ENCODE measurements at places on chromosomes 1 and 21.

- DNase-seq, result no peak
Observed at GRCh38 chr1:5526385-5526750, 465.9 kb downstream of the NPHP4 start.

- DNase-seq, result peak; percentile 56
Observed at GRCh38 chr1:24199291-24199900, 12.3 kb upstream of the IFNLR1 start.

GRCh38 chr21:17859661-17860060, 40.5 kb upstream of the C21orf91 start:
- DNase-seq, result no peak

GRCh38 chr1:246506367-246506673, 759 bp downstream of the SMYD3 start:
- DNase-seq, result no peak

GRCh38 chr1:227758366-227758765, 23.1 kb downstream of the SNAP47 start:
- DNase-seq, result no peak

DNA sequence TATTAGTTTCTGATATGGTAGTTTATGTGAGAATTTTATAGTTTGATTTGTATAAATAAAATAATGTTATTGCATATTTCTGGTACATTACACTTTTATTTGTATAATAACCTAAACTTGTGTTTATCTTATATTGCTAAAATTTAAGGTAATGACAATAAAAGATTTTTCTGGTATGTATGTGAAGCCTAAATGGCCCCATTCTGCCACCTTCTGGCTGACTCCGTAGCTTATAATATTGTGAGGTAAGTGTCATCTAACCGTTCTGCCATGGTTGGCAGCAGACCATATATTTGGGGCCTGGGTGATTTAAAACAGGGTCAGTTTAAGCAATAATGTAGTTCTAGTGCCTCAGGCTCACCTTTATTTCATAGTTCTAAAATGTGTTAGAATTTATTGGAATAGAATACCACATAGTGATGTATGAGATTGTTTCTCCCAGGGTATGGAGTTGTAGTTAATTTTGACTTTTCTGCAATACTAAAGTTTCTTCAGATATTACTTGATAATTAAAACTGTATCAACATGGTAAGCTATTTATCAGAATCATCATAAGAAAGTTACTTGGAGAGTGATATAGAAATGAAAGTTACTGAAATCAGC, 21.2 kb upstream of the PRKACB start:
- peak; percentile 7 for DNase-seq

- DNase-seq, result no peak
Observed at GRCh38 chr1:83015163-83015562, 983.8 kb downstream of the TTLL7 start.

- no peak for DNase-seq
Observed at GRCh38 chr1:182786223-182786994, 3.2 kb upstream of the NPL start.

GRCh38 chr1:248857749-248858095, 1.2 kb downstream of the ZNF692 start:
- no peak for DNase-seq

GRCh38 chr1:28279721-28280120, 20.4 kb downstream of the SESN2 start:
- no peak for DNase-seq

GRCh38 chr1:17852383-17852782, 97.2 kb downstream of the ACTL8 start:
- DNase-seq, result no peak

- no peak for DNase-seq
Observed at GRCh38 chr21:33257094-33257803, 8.9 kb upstream of the IL10RB start.

GRCh38 chr1:163054181-163054591, 15.0 kb upstream of the RGS4 start:
- no peak for DNase-seq

- no peak for DNase-seq
Observed at GRCh38 chr1:7281821-7282220, 489.3 kb upstream of the VAMP3 start.

- DNase-seq, result no peak
Observed at GRCh38 chr1:27876341-27877114, 4.2 kb downstream of the THEMIS2 start.

DNA sequence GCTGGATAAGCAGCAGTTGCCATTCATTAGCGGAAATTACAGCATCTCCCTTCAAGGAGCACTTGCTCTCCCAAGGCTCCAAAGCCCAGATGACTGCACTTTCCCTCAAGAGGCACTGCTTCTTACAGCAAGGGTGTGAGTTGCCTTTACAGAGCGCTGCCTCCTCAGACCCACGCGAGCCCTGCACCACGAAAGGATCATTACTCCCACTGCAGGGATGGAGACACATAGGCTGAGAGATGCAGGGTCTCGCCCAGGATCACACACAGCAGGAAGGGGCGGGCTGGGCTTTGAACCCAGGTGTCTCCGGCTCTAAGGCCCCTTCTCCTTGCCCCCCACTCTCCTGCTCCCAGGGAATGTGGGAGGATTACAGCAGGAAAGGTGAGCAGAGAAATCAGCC, 405.5 kb downstream of the MATN1 start:
- no peak for DNase-seq

GRCh38 chr1:232045139-232045994, 418.8 kb downstream of the DISC1 start:
- DNase-seq, result no peak

DNA sequence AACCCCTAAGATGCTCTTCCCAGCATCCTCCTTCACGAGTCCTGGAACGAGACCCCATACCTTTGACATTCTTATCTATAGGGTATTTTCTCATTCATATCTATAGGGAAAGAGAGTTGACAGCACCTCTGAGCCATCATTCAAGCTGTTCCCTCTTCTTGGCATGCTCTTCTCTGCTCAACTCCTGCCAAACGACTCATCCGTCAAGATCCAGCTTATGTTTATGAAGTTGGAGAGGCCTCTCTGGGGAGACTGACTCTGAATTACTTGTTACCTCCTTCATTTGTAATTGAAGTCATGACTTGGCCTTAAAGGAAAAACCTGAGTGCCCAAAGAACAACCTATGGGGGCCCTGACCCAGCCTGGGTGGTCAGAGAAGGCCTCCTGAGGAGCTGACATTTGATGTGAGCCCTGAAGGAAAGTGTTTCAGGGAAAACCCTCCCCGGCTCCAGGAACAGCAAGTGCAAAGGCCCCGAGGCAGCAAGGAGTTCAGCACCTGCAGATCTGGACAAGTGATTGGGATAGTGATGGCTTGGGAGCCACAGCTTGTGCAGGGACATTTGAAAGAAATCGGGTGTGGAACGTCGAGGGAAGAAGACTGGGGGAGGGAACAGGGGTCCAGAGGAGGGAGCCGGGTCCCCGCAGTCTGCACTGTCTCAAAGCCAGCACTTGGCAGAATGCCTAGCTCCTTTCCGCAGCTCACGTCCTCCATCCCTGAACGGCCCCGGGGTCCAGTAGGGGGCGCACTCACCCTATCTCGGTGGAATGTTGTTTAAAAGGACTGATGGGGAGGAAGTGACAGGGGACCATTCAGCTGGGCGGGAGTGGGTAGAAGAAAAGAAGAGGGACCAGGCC, 14.0 kb upstream of the CDA start:
- peak; percentile 26 for DNase-seq

DNA sequence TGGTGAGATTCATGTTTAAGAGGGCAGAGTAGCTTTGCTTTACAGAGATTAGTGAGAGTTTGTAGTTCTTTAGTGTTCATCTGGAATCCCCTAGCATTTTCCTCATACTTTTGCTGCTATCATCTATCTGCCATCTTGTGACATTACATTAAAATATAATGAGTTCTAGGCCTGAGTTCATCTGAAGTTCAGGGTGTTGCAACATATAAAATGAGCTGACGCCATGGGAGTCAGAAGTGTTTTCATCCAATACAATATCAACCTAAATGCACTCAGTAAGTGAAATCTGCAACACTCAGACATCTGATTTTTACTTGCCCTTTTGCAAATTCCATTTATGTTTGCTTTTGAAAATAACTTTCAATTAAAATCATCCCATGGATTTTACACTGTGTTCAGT, 153.8 kb downstream of the NTNG1 start:
- DNase-seq, result no peak

GRCh38 chr1:167209044-167209443, 11.6 kb upstream of the POU2F1 start:
- no peak for DNase-seq

GRCh38 chr1:10415211-10415930, 14.9 kb upstream of the CENPS start:
- DNase-seq, result no peak

DNA sequence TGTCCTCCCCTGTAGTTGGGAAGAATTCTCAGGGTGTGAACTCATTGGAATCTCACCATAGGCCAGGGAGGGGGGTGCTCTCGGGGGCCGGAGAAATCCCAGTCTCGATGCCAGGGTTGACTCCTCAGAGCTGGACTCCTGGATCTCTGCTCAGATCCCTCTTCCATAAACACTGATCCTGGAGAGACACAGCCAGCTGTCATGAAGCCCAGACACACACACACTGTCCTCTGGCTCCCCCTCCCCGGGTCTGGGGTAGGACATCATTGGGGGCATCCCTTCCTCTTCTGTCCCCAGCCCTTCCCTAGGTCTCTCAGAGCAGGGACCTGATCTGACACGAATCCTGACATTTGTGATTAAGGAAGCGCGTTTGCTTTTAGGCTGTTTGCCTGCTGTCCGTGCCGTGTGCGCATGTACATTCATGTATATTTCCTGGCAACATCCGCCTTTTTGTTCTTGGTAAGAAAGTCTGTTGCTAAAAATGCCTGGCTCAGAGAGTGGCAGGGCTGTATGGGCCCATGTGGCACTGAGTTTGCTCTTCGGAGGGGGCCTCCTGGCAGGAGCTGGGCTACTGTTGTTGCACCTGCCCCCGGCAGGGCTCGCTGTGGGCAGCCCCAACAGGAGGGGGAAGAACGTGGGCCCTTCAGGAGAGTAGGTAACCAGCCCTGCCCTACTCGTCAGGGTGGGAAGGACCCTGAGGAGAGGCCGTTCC, 45.4 kb upstream of the SELENON start:
- DNase-seq, result no peak

- DNase-seq, result no peak
Observed at GRCh38 chr1:229896306-229896705, 170.7 kb upstream of the GALNT2 start.

- no peak for DNase-seq
Observed at GRCh38 chr1:216535059-216535458, 111.8 kb upstream of the USH2A start.

DNA sequence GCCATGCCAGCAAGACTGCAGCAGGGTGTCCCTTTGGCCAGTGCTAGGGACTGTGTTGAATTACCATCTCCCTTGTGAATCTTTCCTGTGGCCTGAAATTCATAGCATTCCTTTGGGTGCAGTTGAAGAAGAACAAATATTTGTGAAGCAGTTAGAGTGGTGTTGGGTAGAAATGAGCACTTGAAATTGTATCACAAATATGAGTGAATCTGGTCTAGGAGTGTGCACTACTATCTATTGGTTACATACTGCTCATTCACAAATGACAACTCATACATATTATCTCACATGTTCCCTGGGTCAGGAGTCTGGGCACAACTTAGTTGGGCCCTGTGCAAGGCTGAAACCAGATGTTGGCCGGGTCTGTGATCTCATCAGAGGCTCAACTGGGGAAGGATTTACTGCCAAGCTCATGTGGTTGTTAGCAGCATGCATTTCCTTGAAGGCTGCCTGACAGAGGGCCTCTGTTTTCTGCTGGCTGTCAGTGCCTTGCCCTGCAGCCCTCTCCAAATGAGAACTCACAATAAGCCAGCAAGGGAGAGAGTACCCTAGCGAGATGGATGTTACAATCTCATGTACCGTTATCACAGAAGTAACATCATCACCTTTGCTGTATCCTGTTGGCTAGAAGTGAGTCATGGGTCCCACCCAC, 23.8 kb downstream of the AJAP1 start:
- no peak for DNase-seq

GRCh38 chr1:244273262-244273844, 178.4 kb downstream of the ADSS2 start:
- no peak for DNase-seq

DNA sequence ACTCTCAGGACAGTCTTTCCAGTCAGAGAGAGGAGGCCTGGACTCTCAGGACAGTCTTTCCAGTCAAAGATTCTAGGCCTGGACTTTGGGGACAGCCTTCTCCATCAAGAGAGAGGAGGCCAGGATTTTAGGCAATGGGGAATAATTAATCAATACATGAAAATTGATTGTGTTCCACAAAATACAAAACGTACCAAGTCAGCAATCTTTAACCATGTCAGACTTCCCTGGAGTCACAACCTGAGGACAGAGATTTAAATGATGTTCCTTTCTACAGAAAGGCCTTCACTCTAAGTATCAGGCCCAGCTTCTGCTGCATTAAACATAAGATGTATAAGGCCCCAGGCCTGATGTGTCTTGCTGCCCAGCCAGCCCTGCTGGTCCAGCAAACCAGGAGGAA, 27.0 kb upstream of the GPR157 start:
- no peak for DNase-seq

GRCh38 chr1:45375104-45376090, 35.2 kb upstream of the MUTYH start:
- no peak for DNase-seq

GRCh38 chr1:64223329-64224151, 20.1 kb downstream of the UBE2U start:
- no peak for DNase-seq

DNA sequence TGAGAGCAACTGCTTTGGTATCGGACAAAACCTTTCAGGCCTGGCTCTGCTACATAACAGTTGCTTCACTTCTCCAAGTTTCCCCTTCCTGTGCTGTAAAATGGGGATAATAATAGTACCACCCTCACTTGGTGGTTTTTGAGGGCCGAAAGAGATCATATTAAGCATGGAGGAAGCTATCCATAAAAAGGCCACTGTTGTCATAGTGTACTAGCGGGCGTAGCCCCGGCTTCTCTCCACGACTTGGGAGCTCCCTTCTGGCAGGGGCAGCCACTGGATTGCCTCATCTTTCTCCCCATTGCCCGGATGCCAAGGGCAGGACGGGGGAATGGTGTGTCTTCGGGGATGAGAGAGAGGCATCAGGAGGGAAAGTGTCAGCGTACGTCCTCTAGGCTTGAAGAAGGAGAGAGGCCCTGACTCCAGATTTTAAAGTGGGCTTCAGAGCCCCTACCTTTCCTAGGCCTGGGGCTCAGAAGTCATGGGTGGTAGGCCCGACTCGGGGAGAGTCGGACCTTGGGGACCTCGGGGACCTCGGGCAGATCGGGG, 548 bp upstream of the MFSD2A start:
- DNase-seq, result no peak

GRCh38 chr1:191690931-191691330, 467.3 kb upstream of the RGS18 start:
- no peak for DNase-seq

- DNase-seq, result no peak
Observed at GRCh38 chr1:236167578-236167977, 25.2 kb downstream of the GPR137B start.

Data from stimulated activated CD4-positive, alpha-beta T cell treated with anti-CD3 and anti-CD28 coated beads, TNF-alpha, amount 100 ng/mL, for 4 hours (primary cell).